ENCODE measurements at places on chromosomes 5 and 9. TPM values are rescaled to one million over a fixed set of nuclear protein-coding genes. Genes with fewer than 3 reads are reported as not detected.

- peaks cover 29% of the 10 kb centered on the region for H3K36me3 ChIP-seq
- DNase-seq: no peak
- no peaks in the 10 kb centered on the region for H3K4me1 ChIP-seq
- no peak overlapping the region for H3K27ac ChIP-seq
- no peak overlapping the region for H3K4me3 ChIP-seq
These were observed 42.1 kb upstream of the TMOD1 start for GRCh38 chr9:97459326-97459725.

DNA sequence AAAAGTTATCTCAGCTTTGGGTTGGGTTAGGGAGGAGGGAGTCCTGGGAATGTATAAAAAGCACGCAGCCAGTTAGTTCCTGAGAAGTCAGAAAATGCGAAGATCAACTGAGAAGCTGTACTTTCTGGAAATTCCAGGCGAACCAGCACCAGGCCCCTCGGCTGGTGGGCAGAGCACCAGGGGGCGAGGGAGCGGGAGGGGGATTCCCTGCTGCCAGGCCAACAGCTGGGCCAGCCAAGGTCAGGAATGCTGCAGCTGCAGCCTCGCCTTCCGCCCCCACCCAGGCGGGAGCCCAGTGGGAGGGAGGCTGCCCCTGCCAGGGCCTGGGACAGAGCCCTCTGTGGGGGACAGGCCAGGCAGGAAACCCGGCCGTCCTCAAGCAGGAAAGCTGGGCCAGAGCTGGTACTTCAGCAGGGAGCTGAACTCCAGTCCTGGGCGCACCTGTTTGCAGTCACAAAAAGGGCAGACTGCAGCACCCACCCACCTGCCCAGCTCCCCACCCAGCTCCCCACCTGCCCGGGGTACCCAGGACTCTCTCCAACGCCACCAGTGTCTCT lies 35.5 kb downstream of the VAV2 start:
- H3K4me3 ChIP-seq: no peak overlapping the region
- peak overlapping the region; percentile 88 for H3K27ac ChIP-seq
- no peaks in the 10 kb centered on the region for H3K36me3 ChIP-seq
- no peak for DNase-seq

- DNase-seq: peak; percentile 26
- H3K4me3 ChIP-seq: no peak overlapping the region
- peaks cover 2% of the 10 kb centered on the region for H3K27me3 ChIP-seq
- peak overlapping the region; percentile 39 for H3K27ac ChIP-seq
These were observed 6.7 kb upstream of the WNT8A start for GRCh38 chr5:138077064-138077696.

- DNase-seq: no peak
- H3K36me3 ChIP-seq: no peaks in the 10 kb centered on the region
- no peak overlapping the region for H3K27ac ChIP-seq
- no peaks in the 10 kb centered on the region for H3K27me3 ChIP-seq
- no peaks in the 10 kb centered on the region for H3K4me1 ChIP-seq
These were observed 1628.7 kb downstream of the MAT2B start for GRCh38 chr5:165134155-165134554.

The TNFSF8 gene
- 15.9 TPM for total RNA-seq

The DMGDH gene
- 0.99 TPM for total RNA-seq
